Suprapubic skin (tissue), 4 donors: ENCODE measurements at places on chromosomes 4 and X. TPM values are rescaled to one million over a fixed set of nuclear protein-coding genes. Genes with fewer than 3 reads are reported as not detected.
A peak's percentile ranks its signal among the peaks of the same experiment; 100 is the strongest.

- DNase-seq = peak; percentile 91
Measured at GRCh38 chr4:2800691-2801596, 8.1 kb downstream of the SH3BP2 start.

DNA sequence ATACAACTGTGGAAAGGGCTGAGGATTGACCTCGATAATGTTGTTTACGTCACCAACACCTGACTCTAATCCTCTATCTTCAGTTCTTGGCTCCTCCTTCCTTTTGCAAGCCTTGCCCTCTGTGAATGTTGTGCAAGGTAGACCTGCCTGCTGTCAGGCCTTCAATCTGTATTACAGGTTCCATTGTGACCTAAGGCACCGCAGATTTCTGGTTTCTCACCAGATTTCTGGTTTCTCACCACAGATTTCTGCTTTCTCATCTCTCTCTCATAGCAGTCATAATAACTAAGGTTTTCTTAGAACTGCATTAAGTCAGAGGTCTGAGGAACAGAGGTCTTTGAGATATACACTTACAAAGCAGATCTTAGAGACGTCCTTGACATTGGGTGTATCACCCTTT, 51.5 kb upstream of the ETNPPL start:
- DNase-seq = no peak

DNA sequence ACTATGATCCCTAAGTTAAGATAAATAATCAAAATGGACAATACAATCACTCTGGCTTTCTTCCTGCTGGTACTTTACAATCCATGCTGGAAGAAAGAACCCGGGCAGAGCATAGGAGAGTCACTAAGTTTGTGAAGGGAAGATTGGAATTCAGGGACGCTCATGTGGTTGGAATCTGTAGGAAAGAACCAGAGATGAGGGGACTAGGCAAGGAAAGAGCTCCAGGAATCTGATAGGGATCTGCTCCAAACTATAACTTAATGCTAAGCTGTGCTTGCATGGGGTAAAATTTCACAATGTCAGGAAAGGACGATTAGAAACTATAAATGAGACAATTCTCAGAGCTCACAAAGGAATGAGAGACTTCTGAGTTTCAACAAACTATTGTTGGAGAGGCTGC, 167.5 kb downstream of the ADGRA3 start:
- no peak for DNase-seq

Gene SYNPO2
- total RNA-seq = 22.9 TPM

GRCh38 chr4:25856756-25857155, 6.0 kb downstream of the SEL1L3 start:
- DNase-seq = no peak

Gene CYSLTR1
- 3.7 TPM for total RNA-seq

GRCh38 chr4:53622739-53623151, 31.5 kb upstream of the LNX1 start:
- DNase-seq = no peak

Gene FAAH2
- total RNA-seq = 27.3 TPM

DNA sequence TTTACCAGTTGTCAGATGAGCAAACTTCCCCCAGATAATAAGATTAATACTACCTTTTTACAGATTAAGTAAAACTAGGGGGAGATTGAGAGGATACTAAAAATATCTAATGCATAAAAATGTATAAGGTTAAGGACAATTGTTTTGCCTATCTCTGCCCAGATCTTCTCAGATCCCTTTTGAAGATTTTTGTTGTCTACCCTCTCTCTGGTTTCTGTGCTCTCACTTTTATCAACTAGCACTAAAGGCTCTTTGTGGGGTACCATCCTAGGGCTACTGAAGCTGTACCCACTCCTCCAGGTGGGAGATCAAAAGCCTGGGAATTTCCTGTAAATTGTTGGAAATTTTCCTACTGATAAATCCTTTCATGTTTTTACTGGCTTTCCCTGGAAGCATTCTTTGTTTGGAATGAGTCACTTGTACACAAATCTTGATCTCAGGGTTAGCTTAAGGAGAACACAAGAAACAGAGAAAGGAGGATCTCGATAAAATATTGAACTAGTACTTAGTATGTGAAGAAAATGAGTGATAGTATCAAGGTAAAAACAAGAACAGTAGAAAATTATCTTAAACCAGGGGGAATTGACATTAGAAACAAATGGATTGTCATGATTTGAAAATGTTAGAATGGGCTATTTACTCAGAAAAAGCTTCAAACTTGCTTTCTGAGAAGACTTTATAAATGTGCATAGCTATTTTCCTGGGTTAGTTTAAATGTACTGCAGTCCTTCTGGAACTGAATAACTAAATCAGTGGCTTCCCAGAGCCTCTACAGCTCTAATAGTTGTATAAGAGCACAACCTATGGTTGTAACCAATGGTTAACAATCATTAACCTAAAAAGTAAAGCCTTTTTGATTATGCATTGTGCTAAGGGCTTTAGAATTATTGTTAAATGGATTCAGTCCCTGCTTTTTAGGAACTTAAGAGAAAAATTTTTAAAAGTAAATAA, 679.9 kb upstream of the MAGEB2 start:
- no peak for DNase-seq

Gene TMEM184C
- 18.3 TPM for total RNA-seq

DNA sequence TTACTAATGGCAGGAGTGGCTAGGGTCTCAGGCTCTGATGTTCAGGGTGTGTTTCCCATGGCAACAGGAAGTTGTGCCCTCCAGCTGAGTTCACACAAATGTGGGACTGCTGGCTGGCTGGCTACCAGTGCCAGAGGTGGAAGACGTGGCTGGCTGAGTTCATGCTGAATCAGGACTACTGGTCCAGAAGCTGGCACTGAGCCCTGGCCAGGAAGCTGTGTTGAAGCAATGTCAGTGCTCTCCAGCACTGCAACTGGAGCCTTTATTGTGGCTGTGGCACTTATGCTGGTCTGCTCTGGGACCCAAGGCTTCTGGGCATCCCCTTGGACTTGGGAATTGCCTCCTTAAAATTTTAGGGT, 42.0 kb upstream of the ZXDA start:
- DNase-seq = no peak

GRCh38 chr4:24260923-24261564, 323.3 kb downstream of the DHX15 start:
- no peak for DNase-seq

GRCh38 chr4:120009731-120010130, 56.9 kb downstream of the MAD2L1 start:
- DNase-seq = no peak

DNA sequence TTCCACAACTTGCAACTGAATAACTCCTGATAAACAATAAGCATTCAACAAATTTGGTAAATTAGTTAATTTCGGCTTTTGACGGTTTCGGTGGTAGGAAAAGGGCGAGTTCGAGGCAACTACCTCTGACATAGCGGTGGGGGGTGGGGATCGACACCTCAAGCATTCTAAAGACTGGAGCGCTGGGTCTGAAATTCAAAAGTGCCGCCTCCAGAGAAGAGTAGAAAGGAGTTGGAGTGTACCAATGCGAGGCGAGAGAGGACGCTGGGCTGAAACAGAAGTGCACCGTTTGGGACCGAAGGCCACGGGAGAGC, 725 bp downstream of the SMC1A start:
- no peak for DNase-seq

GRCh38 chr4:38499101-38499500, 164.9 kb upstream of the KLF3 start:
- DNase-seq = no peak

DNA sequence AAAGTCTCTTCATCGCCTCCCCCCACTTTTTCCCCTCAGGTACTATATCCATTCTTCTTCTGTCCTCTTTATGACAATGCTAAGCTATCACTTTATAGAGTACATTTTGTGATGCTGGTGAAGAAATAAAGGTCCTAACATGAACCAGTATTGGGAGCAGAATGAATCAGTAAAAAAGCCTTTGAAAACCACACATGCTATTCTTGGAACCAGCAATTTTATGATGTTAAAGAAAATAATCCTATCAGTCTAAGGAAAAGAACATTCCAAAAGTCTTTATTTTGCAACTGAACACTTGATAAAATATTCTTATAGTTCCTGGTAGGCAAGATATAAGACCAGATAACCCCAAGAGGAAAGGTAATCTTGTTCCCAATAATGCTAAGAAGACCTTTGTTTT, 107.8 kb upstream of the MCF2 start:
- no peak for DNase-seq

Gene NHSL2
- 2.0 TPM for total RNA-seq

Gene USP26
- total RNA-seq = not detected

Gene SLC4A4
- total RNA-seq = 0.30 TPM

Gene TAPT1
- total RNA-seq = 24.6 TPM

DNA sequence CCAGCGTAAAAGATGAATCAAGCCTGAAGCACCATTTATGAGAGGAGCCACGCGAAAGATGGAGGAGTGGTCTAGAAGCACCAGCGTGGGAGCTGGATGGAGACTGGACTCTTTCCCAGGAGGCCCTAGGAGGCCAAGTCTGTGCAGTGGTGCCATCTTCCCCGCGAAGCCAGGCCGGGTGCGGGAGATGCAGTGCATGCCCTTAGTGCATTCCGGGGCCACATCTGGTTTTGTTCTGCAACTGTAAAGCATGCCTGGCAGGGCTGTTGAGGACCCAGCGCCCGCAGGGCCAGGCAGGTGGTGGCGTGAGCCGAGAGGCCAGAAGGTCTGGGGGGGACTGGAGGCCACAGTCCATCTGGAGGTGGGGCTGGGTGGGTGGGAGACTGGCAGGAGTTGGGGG, 78.6 kb upstream of the ADRA2C start:
- DNase-seq = peak; percentile 40

DNA sequence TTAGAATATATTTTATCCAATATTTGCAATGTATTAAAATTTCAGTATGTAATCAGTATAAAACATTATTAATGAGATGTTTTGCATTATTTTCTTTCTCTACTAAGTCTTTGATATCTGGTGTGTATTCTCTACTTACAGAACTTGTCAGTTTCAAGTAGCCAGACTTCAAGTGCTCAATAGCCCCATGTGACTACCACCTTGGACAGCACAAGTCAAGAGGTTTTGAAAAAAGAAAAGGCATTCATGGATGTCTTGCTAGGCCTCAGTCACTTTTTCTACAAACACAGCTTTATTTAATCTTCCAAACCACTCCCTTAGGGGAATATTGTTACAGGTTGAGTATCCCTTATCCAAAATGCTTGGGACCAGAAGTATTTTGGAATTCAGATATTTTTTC, 189.4 kb downstream of the QDPR start:
- no peak for DNase-seq

DNA sequence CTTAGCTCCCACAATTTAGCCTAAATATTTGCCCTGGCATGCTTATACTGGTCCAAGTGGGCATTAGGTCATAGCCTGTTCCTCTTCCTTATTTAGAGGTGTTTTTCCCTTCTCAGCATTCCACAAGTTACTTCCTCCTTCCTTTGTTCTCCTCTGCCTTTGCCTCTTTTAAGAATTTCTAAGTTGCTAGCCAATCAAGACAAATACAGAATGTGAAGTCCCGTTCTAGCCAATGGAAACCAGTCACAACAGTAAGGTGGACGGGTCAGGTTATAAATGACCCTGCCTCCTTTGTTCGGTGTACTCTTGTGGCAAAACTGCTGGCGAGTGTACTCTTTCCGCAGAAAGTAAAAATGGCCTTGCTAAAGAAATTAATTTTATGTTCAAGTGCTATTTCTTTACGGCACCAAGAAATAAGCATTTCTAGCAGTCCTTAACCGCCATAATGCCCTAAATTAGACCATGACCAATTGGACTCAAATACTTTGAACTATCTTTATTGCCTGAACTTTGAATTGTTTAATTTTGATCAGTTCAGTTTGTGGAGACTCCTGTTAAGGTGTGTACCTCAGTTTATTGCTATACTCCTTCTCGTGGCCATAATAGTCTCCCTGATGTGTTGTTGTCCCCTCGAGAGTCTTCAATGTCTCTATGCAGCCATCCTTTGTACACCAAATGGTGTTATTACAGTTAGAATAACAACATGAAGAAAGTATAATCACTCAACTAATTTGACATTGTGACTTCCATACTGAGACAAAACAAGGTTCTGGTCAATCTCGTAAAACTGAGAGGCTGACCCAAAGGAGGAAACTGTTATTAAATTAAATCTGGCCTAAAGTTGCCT, 1.6 kb upstream of the HADH start:
- DNase-seq = no peak

DNA sequence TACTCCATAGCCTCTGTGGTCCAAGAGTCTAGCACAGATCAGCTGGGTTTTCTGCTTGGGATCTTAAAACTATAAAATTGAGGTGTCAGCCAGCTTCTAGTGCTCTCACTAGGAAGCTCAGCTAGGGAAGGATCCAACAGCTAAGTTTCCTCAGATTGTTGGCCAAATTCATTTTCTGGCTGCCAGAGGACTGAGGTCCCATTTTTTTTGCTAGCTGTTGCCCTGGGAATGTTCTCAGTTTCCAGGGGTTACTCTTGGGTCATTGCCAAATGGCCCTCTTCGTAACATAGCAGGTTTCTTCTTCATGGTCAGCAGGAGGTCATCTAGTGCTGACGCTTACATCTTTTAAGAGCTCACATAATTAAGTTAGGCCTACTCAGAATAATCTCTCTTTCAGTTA, 2178.2 kb downstream of the ARAP2 start:
- DNase-seq = no peak

DNA sequence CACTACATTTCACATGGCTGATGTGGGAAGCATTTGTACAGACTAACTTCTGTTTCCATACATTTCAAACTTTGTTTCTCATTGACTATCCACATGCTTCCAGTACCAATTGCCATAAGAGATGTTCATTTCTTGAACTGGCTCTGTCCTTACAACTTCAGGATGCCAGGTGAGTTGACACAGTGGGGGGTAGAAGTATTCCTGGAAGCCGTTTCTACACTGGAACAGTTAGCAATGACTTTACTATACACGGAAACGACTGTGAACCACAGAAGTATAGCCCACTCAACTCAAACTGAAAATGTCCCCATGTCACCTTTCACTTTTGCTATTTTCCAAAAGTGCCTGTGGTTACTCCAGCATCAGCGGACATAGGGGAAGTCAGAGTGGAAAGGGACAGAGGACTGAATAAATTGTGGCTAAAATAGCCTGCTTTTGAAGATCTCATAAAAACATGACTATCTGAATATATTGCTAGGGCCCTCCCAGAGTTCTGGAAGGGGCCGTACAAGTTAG, 38.0 kb upstream of the DSPP start:
- DNase-seq = no peak

Gene CDX4
- not detected for total RNA-seq

- no peak for DNase-seq
Measured at GRCh38 chr4:176189891-176190795, 5.2 kb downstream of the SPATA4 start.

DNA sequence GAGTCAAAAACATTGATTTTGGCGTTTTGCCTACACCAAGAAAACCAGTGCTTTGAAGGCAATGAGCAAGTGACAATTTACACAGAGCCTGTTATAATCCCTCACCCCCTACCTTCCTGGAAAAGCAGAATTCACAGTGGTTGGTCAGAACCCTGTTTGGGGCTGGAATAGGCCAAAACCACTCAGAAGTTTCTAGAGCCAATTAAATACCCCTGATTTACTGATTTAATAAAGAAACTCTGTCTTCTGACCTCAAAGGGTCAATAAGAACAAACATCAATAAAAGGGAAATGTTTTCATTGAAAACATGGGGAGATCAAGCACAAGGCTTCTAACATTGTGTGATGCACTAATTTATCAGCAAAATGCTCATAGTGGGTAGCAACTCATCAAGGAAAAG, 116.3 kb downstream of the UNC5C start:
- DNase-seq = no peak

GRCh38 chrX:57366430-57366829, 79.9 kb downstream of the FAAH2 start:
- no peak for DNase-seq
